ENCODE measurements at places on chromosomes 1 and 21.

- no peaks in the 10 kb centered on the region for H3K36me3 ChIP-seq
- no peaks in the 10 kb centered on the region for H3K27me3 ChIP-seq
- DNase-seq = no peak
- no peak overlapping the region for H3K27ac ChIP-seq
- H3K4me3 ChIP-seq = no peak overlapping the region
Observed at GRCh38 chr1:197715806-197716205, 59.5 kb downstream of the DENND1B start.

DNA sequence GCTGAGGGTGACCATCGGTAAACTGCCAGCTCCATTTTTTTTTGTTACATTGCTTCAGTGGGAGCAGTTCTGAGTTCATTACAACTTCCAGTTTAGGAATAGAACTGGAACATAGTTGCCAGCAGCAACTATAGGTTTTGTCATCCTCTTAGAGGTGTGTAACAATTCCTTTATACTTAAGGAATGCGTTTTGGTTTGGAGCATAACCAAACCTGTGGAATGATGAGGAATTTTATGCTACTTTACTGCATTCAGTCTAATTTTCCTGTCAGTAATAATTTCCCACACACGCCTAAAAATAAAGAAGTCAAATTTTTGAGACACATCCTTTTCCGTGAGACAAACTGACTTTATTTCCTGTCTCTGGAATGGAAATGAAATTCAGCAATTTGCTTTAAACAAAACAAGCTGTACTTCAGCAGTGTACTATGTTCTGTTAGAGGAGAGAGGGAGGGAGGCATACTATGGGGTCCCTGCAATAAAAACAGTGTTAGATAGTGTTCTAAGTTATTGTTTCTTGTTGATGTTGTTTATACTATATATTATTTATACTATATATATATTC is 4.8 kb upstream of the AMPD1 start:
- no peaks in the 10 kb centered on the region for H3K36me3 ChIP-seq
- H3K27ac ChIP-seq = no peak overlapping the region
- H3K4me1 ChIP-seq = no peaks in the 10 kb centered on the region
- no peak for DNase-seq

- no peak for DNase-seq
- H3K4me1 ChIP-seq = peaks cover 7% of the 10 kb centered on the region
- no peak overlapping the region for H3K27ac ChIP-seq
- H3K4me3 ChIP-seq = no peak overlapping the region
- no peaks in the 10 kb centered on the region for H3K36me3 ChIP-seq
Observed at GRCh38 chr21:26826801-26827200, 18.4 kb downstream of the ADAMTS1 start.

- H3K36me3 ChIP-seq = no peaks in the 10 kb centered on the region
- no peak overlapping the region for H3K27ac ChIP-seq
- DNase-seq = no peak
- no peak overlapping the region for H3K4me3 ChIP-seq
Observed at GRCh38 chr1:234842726-234843641, 233.0 kb upstream of the IRF2BP2 start.

GRCh38 chr1:9539829-9540550 is 725 bp downstream of the SLC25A33 start:
- H3K27me3 ChIP-seq = no peaks in the 10 kb centered on the region
- H3K4me1 ChIP-seq = peaks cover 21% of the 10 kb centered on the region
- peak; percentile 34 for DNase-seq
- H3K27ac ChIP-seq = peak overlapping the region; percentile 63

DNA sequence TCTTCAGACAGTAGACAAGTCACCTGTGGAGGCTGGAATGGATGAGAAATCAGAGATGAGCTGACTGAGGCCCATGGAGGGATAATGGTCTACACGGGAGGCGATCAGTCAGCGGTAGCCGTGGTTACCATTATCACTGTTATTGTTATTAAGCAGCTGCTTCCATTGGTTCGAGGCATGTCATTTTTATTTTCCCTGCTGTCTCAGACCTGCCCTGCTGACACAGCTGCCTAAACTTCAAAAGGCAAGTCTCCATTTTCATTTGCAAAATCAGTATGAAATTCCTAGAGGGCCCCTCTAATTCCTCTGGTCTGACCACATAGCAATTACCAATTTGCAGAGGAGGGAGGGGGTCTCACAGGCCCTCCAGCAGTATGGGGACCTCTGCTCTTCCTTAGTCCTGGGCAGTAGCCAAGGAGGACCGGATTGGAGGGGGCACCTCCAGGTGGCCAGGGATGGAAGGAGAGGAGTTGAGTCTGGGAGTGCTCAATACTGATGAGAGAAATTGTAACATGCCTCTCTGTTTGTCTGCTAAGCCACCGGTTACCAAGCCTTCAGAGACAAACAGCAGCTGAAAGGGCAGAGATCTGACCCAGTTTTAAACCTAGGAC is 184.2 kb downstream of the TRABD2B start:
- H3K27me3 ChIP-seq = peaks cover 27% of the 10 kb centered on the region
- no peaks in the 10 kb centered on the region for H3K36me3 ChIP-seq
- no peaks in the 10 kb centered on the region for H3K4me1 ChIP-seq
- no peak overlapping the region for H3K4me3 ChIP-seq
- DNase-seq = no peak

DNA sequence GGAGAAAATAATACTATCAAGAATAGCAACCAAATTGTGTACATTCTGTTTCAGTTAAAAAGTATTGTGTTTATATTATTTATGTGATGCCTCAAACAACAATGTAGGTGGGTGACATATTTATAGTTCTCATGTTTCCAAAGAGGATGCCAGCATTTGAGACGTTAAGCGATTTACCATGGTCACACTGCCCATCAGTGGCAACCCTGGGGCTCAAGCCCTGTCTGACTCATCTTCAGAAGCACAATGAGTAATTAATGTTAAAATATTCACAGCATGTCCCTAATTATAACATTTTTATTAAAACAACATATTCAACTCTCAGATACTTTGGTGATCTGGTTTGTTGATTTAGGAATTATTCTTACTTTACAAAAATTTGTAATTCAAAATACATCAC is 409.4 kb downstream of the BRINP3 start:
- H3K36me3 ChIP-seq = no peaks in the 10 kb centered on the region
- H3K27ac ChIP-seq = no peak overlapping the region
- no peak overlapping the region for H3K4me3 ChIP-seq
- no peaks in the 10 kb centered on the region for H3K4me1 ChIP-seq
- DNase-seq = no peak
- H3K27me3 ChIP-seq = no peaks in the 10 kb centered on the region

DNA sequence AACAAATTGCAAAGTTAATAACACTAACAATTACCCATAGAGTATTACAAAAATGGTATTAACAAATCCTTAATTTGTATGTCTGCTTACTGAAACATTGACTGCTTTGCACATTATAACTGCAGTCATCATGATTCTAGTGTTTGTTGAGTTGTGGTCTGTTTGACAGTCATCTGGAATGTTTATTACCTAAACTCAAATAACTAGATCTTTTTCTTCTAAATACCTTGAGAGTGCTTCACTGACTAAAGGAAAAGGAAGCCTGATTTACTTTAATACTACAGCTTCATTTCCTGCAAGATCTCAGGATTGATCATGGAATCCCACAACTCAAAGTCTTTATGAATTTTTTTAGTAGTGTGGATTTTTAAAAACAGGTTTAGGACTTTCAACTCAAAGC is 70.0 kb downstream of the HMCN1 start:
- H3K4me3 ChIP-seq = no peak overlapping the region
- no peaks in the 10 kb centered on the region for H3K36me3 ChIP-seq
- no peaks in the 10 kb centered on the region for H3K27me3 ChIP-seq
- DNase-seq = no peak

GRCh38 chr21:30962013-30962412 is 76.3 kb downstream of the KRTAP19-8 start:
- H3K36me3 ChIP-seq = no peaks in the 10 kb centered on the region
- no peak overlapping the region for H3K4me3 ChIP-seq
- H3K27ac ChIP-seq = no peak overlapping the region
- no peaks in the 10 kb centered on the region for H3K4me1 ChIP-seq

DNA sequence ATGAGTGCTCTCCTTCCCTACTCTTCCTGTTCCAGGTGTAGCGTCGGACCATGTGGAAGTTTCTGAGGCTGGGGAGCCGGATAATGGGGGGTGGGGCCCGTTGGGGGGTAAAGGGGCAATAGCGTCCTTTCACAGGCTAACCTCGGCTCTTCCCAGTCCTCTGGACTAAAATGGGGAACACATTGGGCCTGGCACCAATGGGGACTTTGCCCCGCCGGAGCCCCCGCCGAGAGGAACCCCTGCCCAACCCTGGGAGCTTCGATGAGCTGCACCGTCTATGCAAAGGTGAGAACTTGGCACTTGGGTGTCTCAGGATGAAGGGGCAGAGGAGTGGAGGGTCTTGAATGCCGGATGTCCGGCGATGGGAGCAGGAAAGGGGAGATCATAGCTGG is 456 bp downstream of the TOMM40L start:
- peaks cover 26% of the 10 kb centered on the region for H3K27me3 ChIP-seq

GRCh38 chr1:154104433-154105082 is 50.3 kb downstream of the NUP210L start:
- peak; percentile 6 for DNase-seq
- no peak overlapping the region for H3K27ac ChIP-seq
- no peaks in the 10 kb centered on the region for H3K36me3 ChIP-seq
- no peaks in the 10 kb centered on the region for H3K27me3 ChIP-seq
- H3K4me3 ChIP-seq = no peak overlapping the region
- no peaks in the 10 kb centered on the region for H3K4me1 ChIP-seq

- no peak overlapping the region for H3K27ac ChIP-seq
- H3K27me3 ChIP-seq = no peaks in the 10 kb centered on the region
- no peak for DNase-seq
- no peaks in the 10 kb centered on the region for H3K36me3 ChIP-seq
Observed at GRCh38 chr1:192592981-192593708, 17.6 kb downstream of the RGS1 start.

GRCh38 chr1:243733670-243734307 is 116.3 kb downstream of the AKT3 start:
- DNase-seq = no peak
- peaks cover 28% of the 10 kb centered on the region for H3K36me3 ChIP-seq
- H3K4me3 ChIP-seq = no peak overlapping the region
- H3K27me3 ChIP-seq = no peaks in the 10 kb centered on the region
- H3K4me1 ChIP-seq = peaks cover 50% of the 10 kb centered on the region
- H3K27ac ChIP-seq = no peak overlapping the region

- H3K4me3 ChIP-seq = no peak overlapping the region
- no peak for DNase-seq
- H3K27ac ChIP-seq = no peak overlapping the region
- H3K27me3 ChIP-seq = no peaks in the 10 kb centered on the region
Observed at GRCh38 chr21:34909492-34910292, 139.4 kb downstream of the RUNX1 start.

- no peaks in the 10 kb centered on the region for H3K27me3 ChIP-seq
- H3K4me3 ChIP-seq = no peak overlapping the region
Observed at GRCh38 chr1:201689647-201690046, 139.3 kb upstream of the IPO9 start.

GRCh38 chr21:34800797-34801518 is 132.2 kb downstream of the CLIC6 start:
- H3K4me3 ChIP-seq = no peak overlapping the region
- peaks cover 60% of the 10 kb centered on the region for H3K36me3 ChIP-seq

- H3K4me3 ChIP-seq = no peak overlapping the region
- no peaks in the 10 kb centered on the region for H3K36me3 ChIP-seq
- DNase-seq = no peak
Observed at GRCh38 chr21:25461725-25462124, 145.6 kb downstream of the MRPL39 start.

DNA sequence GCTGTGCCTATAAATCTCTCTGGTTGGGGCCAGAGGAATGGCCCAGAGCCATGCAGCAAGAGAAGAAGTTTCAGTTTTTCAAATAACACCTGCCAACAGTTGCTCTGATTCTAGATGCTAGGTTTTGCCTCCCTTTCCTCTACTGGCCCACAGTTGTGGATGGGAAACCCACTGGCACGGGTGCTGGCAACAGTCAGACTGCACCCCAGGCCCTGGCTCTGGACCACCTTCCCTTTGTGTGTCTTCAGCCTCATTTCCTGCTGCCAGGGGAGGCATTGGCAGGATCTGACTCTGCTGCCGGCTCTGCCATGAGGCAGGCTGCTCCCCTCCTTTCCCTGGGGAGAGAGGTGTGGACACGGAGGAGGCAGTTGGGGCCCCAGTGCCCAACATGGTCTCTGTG is 142.0 kb downstream of the IGSF21 start:
- no peak for DNase-seq
- H3K27me3 ChIP-seq = peaks cover 95% of the 10 kb centered on the region
- H3K27ac ChIP-seq = no peak overlapping the region
- H3K4me1 ChIP-seq = no peaks in the 10 kb centered on the region

GRCh38 chr1:218964471-218965185 is 209.1 kb upstream of the LYPLAL1 start:
- no peaks in the 10 kb centered on the region for H3K4me1 ChIP-seq
- no peaks in the 10 kb centered on the region for H3K36me3 ChIP-seq
- H3K27ac ChIP-seq = no peak overlapping the region
- no peak overlapping the region for H3K4me3 ChIP-seq

DNA sequence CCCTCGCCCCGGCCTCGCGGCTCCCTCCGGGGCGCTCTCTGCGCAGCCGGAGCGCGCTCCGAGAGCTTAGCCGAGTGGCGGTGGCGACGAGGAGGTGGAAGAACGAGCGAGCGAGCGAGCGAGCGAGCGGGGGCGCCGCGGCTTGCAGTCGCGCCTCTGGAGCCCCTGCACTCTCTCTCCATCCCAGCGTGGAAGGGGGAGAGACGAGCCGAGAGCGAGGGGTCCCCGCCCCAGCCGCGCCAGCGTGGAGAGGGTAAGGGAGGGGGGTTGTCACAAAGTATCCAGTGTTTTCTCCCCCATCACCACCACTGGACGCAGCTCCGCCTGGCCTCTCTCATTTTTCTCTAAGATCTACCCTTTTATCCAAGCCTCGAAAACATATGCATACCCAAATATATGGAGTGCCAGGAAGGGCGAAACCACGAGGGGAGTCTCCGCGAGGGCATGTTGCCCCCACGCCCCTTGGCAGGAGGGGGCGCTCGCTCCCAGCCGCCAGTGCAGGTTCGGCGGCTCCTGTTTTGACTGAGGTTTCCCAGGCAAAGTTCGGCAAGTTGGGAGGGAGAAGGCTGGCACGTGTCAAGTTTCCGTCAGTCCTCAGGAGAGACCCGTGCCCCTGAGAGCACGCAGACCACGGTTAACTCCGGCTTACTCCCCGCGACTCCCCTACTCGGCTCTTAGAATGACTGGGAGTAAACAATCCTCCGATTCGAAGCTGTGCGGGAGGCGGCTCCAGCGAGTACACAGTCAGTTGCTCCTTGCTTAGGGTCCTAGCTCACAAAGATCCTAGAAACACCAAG is 569 bp upstream of the DAB1 start:
- H3K27me3 ChIP-seq = peaks cover 59% of the 10 kb centered on the region
- H3K4me1 ChIP-seq = peaks cover 8% of the 10 kb centered on the region
- peak; percentile 58 for DNase-seq
- H3K36me3 ChIP-seq = peaks cover 8% of the 10 kb centered on the region
- peak overlapping the region; percentile 80 for H3K4me3 ChIP-seq
- H3K27ac ChIP-seq = no peak overlapping the region
